CD4-positive, alpha-beta T cell treated with Interleukin-4 for 1 hour (primary cell): ENCODE measurements at places on chromosomes 16 and 17.

DNA sequence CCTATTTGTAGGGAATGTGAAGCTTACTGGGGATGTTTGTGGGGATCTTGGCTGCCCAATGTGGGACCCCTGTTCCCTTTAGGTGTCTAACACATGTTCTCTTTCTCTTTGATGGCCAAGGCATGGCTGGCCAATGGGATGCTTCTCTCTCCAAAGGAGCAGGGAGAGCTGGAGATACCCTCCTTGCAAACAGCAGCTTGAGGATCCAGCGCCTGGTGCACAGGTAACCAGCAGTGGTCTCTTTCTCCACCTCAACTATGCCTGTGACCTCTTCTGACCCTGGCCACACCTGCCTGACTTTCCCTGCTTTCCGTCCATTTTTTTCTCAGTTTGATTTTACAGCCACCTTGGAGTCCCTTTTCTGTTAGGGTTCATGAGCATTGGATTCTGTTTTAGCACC lies 16.8 kb upstream of the NKD1 start:
- DNase-seq = no peak

- DNase-seq = no peak
Observed at GRCh38 chr16:6484935-6485334, 847.7 kb upstream of the RBFOX1 start.

DNA sequence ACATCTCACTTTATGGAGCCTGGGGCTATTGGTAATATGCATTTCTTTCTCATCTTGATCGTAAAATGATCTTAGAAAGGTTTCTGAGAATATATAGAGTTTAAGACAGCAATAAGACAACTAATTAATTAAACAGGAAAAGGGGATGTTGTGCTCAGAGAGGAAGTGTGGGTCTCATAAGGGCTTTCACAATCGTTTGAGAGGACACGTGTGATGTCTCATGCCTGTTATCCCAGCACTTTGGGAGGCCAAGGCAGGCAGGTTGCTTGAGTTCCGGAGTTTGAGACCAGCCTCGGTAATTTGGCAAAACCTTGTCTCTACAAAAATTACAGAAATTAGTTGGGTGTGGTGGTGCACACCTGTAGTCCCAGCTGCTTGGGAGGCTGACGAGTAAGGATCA lies 295.6 kb downstream of the WWOX start:
- no peak for DNase-seq

DNA sequence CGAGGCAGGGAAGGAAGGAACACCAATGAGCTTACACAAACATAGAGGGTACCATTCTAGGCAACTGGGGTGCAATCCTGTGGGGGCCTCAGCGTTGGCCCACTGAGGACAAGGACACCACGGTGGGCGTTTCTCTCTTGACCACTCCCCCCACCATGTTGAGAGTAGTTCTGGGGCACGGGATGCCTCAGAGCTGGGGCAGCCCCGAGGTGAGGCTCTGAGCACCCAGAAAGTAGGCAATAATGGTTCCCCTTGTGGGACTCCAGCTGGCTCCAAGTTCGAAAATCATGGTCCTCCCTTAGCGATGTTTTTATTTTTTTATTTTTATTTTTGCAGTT lies 5.1 kb downstream of the PRSS21 start:
- DNase-seq = no peak

DNA sequence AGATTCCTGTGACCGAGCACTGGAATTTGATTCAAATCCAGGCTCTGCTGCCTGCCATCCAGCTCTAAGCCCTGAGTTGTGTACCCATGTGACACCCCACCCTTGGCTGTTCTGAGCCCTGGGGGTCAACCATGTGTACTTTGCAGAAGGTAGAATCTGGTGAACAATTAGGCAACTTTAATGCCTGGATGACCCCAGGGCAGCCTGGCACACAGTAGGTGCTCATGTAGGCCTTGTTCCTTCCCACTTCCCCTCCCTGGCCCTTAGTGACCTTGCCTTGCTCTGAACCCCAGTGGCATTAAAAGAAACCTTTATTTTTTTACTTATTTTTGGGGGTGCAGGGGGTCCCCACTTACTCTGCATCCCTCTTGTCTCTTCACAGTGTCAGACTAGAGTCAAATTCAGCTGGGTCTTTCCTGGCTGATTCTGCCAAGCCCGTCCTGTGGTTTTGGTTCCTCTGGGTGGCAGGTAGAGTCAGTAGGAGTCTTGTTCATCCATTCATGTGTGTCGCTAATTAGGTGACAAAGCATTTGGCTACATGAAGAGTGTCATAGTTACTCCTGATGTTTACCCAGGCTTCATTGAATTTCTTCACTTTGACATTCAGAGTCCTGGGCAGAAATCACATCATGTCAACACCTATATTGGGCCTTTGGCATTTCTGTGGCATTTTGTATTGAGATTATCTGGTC lies 89.1 kb downstream of the PLCG2 start:
- DNase-seq = no peak

DNA sequence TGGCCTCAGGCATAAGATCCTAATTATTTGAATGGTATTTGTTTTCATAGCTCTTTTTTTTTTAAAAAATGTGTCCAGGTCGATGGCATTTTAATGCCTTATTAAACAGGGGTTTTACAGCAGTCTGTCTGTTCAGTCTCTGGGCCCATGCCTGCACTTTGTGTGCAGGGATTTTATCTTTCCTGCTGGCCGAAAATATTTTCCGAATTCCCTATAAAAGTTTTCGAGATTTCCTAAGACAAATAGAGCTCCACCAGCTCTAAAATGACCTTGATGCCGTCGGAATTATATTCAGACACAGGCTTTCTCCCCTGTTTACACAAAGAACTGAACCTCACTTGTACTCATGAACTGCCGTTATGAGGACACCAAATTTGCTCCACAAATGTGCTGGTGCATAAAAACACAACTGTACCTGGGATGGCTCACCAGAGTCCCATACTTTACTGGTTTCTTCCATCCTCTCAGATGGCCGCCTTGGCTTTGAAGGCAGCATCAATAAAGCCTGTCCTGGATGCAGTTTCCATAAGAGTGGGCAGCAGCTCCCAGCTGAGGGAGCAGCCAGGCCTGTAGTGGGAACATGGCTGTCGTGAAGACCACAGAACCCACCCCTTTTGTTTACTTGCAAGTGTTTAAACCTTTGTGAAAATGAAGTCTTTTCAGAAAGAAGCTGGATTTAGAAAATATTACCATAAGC lies 44.9 kb downstream of the TBX4 start:
- no peak for DNase-seq

- DNase-seq = no peak
Observed at GRCh38 chr17:59456923-59457615, 108.3 kb upstream of the DHX40 start.

GRCh38 chr16:27756206-27756970 lies 206.4 kb downstream of the KATNIP start:
- DNase-seq = no peak

DNA sequence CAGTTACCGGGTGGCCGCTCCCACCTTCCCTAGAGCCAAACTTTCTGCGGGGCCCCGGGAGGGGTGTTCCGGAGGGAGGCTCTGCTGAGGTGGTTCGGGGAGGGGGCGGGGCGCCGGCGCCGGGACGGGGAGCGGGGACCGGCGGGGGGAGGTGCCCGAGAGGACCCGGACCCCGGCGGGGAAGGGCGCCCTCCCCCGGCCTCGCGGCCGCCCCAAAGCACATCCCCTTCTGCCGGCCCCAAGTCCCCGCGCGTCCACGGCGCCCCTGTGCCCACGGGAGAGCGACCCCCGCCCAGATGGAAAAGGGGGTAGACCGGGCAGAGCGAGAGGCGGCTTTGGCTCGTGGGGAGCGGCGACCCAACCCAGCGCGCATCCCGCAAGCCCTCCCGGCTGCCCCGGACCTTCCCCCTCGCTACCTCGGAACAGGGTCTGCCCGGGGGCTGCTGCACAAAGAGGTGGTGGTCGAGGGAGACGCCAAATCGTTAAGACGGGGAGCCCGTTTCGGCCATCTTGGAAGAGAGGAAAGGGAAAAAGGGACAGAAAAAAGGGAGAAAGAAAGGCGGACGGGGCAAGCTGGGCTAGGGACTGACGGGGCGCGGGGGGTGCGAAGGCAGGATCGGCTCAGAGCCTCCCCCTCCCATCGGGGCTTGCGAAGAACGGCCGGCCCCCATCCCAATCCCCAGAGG lies 530 bp downstream of the PCGF2 start:
- DNase-seq = no peak

DNA sequence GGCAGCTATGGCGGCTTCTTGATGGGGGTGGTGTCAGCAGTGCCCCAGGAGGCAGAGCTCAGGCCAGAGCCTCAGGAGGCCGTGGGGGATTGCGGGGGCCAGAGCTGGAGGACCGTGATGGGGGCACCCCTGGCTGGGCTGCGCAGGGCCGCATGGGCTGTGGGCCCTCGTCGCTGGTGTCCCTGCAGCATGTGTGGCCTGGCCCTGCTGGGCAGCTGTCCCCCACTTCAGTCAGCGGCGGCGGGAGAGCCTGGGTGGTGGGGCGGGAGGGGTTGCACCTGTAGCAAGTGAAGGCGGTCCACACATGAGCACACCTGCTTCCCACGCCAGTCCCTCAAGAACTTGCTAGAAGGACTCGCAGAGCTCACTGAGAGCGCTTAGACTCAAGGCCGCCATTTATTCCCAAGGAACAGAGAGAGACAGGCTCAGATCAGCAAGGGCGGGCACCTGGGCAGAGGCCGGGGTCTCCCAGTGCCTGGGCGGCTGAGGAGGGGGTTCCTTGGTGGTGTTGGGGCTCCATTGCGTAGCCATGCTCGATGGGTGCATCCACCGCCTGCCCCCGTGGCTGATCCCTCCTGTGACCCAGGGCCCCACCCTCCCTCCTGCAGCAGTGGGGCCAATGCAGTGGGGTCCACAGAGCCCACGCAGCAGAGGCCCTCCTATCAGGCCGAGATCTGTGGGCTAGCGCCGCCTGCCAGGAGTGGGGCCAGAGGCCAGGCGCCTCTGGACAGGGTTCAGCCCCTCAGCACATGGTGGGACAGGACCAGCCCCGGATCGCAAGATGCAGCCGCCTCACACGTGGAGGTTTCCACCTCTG lies 15.7 kb downstream of the PRSS27 start:
- no peak for DNase-seq

- no peak for DNase-seq
Observed at GRCh38 chr17:81237591-81238489, 1.0 kb downstream of the TEPSIN start.

- DNase-seq = no peak
Observed at GRCh38 chr17:60901806-60902205, 224.2 kb downstream of the BCAS3 start.

GRCh38 chr17:49497148-49498028 lies 2.3 kb downstream of the NGFR start:
- no peak for DNase-seq

DNA sequence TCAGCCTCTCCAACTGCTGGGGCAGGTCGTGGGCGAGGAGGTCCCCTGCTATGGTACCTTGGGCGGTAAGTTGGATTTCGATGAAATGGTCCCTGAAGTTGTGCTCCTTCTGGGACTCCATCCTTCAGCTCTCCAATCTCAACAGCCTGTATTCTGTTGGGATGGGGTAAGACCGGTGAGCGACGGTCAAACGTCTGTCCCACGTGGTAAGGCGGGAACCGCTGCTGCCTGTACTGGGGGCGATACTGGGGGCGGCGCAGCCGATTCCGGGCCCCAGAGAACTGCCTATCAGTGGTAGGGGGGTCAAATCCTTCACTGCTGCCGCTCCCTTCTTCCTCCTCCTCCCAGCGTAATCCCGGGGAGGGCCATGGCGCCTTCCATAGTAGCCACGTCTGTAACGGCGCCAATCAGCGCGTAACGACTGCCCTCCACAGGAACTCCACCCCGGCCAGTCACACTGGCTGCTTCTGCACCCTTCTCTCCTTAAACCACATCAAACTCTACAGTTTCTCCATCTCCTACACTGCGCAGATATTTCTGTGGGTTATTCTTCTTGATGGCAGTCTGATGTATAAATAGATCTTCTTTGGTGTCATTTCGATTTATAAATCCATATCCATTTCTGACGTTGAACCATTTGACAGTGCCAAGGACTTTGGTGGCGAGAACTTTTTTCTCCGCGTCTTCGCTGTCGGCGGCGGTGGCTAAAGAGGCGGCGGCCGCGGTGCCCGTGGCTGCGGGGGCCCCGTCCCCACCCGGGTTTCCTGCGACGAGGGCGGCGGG lies 41.1 kb downstream of the AHSP start:
- no peak for DNase-seq

GRCh38 chr17:1029922-1030644 lies 33.2 kb downstream of the TIMM22 start:
- DNase-seq = no peak

DNA sequence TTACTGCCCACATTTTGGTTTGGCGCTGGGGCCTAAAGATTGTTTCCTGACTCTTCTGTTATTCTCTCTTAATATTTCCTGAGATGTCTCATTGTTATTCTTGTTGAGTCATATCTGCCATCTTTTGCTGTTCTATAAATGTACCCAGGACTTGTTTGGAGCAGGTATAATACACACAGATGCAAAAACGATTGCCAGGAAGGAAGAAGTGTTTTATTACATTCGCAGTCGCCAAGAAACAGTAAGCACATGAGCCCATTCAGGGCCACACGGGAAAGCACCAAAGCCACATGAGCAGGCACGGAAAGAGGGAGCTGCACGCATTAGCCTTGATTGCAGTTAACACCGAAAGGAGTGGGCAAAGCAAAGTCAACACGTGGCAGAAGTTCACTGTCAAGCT lies 70.2 kb downstream of the ARHGAP44 start:
- DNase-seq = no peak

GRCh38 chr17:50918933-50919296 lies 52.8 kb upstream of the TOB1 start:
- peak; percentile 50 for DNase-seq

DNA sequence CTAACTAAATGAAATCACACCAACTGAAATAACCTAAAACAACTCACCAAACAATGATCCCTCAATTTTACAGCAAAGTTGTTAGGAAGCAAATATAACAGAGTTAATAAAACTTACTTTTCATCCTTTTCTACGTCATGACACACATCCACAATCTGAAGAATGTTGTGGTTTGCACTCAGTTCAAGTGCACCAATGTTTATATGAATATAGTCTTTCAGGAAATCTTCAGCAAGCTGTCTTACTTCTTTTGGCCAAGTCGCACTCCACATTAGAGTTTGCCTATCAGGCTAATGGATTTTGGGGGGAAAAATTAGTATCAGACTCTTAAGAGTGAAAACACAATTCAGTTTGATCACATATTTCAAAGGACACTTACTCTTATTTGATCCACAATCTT lies 3.3 kb downstream of the DDX5 start:
- DNase-seq = no peak

DNA sequence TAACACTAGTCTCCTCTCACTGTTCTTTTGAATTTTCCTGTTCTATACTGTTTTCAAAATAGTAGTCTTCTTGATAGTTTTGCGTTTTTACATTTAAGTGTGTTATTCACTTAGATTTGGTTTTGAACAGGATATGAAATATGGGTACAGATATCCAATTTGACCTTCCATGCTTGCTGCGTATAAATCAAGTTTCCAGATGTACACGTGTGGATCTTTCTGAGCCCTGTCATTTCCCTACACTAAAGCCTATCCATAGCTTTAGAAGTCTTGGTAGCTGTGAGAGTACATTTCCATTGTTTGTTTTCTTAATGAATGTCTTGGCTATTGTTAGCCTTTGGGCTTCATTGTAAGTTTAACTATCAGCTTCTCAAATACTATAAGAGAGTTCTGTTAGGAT lies 20.4 kb downstream of the CYLD start:
- no peak for DNase-seq

DNA sequence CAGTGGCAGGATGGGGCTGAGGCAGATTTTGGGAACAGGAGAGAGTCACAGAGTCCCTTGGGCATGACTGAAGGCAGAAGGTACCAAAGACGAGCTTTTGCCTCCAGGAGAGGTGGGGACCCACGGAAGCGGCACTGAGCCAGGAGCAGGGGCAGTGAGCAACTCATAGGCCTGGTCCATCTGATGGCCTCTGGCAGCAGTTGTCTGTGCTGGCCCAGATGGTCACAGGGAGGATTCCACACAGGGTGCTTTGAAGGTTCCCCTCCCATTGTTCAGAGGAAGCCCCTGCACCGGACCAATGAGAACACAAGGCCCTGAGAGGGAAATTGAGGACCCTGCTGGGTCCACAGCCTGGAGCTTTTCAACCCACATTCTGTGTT lies 360.3 kb upstream of the TNRC6C start:
- no peak for DNase-seq
